ENCODE measurements at places on chromosomes 1 and 21.
A peak's percentile ranks its signal among the peaks of the same experiment; 100 is the strongest.

- DNase-seq: no peak
These were observed 169.6 kb upstream of the LHX8 start for GRCh38 chr1:74964508-74965102.

DNA sequence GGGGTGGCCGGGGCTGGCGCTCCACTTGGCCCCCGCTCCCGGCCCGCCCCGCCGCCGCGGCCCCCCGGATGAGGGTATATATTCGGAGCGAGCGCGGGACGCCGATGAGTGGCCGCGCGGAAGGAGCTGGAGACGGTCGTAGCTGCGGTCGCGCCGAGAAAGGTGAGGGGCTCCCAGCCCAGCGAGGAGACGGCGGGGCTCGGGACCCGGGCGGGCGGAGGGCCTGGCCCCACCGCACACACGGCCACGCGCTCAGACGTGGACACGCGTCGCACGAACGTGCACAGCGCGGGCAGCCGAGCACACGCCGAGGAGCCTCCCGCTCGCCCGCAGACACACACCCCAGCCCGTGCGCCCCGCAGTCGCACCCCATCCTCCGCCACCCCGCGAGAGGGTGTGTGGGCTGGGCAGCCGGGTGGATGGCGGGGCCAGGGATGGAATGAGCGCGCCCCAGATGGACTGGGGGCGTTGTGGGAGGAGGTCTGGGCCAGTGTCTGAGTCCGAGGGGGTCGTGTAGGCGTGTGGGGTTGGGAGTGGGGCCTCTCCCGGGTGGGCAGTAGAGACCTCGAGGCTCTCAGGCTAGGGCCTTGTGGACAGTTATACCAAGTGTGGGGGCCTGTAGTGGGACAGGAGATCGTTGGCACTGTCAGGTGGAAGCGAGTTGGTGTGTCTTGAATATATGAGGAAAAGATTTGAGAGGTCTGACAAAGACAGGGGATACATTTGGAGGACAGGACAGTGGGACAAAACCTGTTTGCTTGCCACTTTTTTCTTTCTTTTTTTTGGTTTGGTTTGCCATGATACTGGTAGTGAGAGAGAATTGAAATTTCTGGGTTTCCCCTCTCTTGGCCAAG is at the start of gene UAP1:
TSS of gene UAP1 (plus strand) at position 107 of the 854 bp plus-strand sequence. CDS start 4,347 bp downstream, outside the sequence.
- DNase-seq: no peak

- no peak for DNase-seq
These were observed 114.2 kb downstream of the FCRL5 start for GRCh38 chr1:157438146-157438545.

GRCh38 chr1:84171481-84171880 is 27.4 kb downstream of the PRKACB start:
- DNase-seq: no peak

DNA sequence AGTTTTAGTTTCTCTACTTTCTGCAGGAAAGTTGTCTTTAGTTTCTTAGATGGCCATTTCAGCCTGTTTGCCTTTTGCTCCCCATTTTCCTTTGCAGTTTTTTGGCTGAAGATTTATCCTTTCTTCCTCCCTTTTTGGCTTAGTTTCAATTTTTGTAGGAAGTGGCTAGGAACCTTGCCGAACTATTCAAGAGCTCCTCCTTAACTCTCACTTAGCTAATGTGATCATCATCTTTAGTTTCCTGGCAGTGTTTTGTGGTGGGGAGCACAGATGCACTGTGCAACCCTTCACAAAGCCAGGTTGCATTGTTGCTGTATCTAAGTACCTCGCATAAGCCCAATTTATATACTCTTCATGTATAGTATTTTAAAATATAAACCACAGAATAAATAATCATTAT is 28.8 kb upstream of the CCDC181 start:
- no peak for DNase-seq

GRCh38 chr1:8789314-8790214 is 27.9 kb downstream of the RERE start:
- no peak for DNase-seq

- peak; percentile 13 for DNase-seq
These were observed 276.7 kb downstream of the PCP4 start for GRCh38 chr21:40143822-40144525.

GRCh38 chr1:197063212-197063611 is 3.8 kb downstream of the F13B start:
- no peak for DNase-seq
